Activated naive CD4-positive, alpha-beta T cell (primary cell): ENCODE measurements at places on chromosomes 2 and 18.

DNA sequence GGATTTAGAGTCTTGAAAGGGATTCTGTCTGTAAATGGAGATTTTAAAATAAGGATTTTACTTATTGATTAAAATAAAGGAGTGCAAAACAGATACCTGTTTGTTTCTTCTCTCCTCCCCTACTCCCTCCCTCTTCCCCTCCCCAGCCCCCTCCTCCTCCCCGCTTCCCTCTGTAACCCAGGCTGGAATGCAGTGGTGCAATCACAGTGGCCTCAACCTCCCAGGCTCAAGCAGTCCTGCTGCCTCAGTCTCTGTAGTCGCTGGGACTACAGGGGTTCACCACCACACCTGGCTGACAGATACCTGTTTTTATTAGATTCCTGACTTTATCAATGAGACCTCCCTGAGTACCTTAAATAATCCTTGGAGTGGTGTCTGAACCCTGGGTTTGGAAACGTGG is 57.1 kb downstream of the OXER1 start:
- DNase-seq = no peak

DNA sequence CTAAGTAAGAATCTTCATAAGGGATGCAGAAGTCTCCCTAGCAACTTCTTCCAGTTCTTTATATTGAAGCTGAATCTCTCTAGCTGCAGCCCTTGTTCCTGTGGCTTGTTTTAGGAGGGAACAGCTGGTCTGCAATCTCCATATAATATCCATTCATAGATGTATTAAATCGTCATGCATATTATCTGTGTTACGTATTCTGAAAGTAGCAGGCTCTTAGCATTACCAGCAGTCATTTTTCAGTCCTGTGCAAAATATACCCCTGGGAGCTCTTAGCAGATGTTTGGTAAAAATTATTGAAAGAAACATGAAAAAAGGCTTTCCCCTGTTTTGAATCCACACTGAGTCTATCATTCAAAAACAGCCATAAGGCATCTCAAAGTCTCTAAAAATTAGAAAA is 385.3 kb downstream of the IRS1 start:
- DNase-seq = no peak

DNA sequence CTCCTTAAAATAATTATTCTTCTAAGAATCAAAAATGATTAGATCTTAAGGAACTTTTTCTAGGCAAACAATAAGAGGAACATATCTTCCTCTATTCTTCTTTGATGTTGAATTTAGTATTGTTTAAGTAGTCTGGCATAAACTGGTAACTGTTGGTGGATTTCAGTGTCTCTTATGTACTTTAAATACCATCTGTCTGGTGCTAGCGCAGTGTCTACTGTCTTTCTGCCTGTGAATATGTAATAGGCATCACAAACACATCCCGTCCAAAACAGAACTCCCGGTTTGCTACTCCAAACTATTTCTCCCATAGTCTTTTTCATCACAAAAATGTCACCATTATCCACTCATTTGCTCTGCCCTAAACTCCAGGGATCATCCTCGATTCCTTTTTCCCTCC is 281.7 kb downstream of the PHLPP1 start:
- DNase-seq = no peak

- DNase-seq = no peak
Observed at GRCh38 chr2:74227646-74228045, 29.2 kb downstream of the MTHFD2 start.

- DNase-seq = no peak
Observed at GRCh38 chr2:240182001-240182400, 41.5 kb upstream of the OTOS start.

DNA sequence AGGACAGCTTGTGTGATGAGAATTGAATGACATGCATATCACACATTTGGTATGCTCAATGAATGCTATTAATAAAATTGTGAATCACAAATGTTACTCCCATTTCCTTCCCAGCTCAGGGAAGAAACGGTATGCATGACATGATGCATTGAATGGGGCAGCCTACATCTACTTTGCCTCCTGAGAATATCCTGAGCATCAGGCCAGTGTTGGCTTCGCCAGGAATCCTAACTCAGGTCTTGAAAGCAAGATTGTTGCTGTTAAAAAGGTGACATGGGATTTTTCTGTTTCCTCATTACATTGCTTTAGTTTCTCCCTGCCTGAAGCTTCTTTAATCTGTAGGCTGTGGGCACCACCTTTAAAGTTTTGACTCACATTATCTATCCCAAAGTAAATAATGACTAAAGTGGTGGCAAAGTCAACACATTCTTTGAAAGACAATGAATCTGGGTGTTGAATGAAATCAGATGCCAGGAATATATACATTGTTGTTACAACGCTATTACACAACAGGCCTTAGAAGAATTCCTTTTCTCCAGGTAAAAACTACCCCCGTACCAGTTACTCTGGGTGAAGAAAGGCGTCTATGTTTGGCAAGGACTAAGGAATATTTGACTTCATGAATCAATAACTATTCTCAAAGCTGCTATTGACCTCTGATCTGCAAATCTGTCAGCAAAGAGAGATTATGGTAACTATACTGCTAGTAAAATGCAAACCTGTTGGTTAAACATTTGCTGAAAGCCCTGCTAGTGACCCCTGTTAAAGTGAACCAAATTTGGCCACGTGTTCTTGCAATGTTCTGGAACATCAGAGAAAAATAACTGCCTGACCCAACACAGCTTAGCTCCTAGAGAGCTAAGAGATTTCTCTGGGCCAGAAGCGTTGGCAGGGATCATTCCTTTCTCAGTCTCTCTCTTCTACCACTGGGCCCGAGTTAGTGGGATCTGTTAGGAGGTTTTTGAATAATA is 30.5 kb upstream of the NEDD4L start:
- DNase-seq = no peak

- DNase-seq = no peak
Observed at GRCh38 chr2:229718057-229718456, 3.7 kb upstream of the DNER start.

GRCh38 chr2:190668892-190669291 is 20.0 kb downstream of the NAB1 start:
- DNase-seq = no peak

- no peak for DNase-seq
Observed at GRCh38 chr18:21830532-21830931, 89.9 kb downstream of the MIB1 start.

DNA sequence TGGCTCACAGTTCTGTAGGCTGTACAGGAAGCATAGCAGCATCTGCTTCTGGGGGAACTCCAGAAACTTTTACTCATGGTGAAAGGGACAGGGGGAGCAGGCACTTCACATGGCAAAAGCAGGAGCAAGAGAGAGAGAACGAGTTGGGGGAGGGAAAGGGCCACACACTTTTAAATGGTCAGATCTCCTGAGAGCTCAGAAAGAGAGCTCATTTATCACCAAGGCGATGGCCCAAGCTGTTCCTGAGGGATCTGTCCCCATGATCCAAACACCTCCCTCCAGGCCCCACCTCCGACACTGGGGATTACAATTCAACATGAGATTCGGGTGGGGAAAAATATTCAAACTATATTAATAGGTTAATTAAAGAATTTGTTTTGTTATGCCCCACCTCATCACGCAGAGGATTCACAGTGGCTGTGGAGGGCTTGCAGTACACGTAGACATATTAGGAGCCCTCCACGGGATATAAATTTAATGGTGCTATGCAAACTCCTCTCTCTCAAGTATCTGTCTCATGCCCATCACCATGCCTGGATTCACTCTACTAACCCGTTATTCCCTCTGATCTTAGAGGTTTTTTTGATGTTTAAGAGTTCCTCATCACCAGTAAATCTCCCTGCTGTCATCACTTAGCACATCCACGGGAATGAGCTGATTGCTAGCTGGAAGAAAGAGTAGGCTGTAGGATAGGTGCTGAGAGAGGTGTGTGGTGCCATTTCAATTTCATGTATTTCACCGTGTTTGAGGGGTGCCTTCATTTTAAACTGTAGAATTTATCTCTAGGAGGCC is 84.5 kb upstream of the ARHGAP28 start:
- DNase-seq = no peak

- peak; percentile 2 for DNase-seq
Observed at GRCh38 chr2:29114586-29114945, 649 bp upstream of the CLIP4 start.

- DNase-seq = no peak
Observed at GRCh38 chr2:47695800-47696477, 87.0 kb upstream of the MSH6 start.

- DNase-seq = no peak
Observed at GRCh38 chr2:119250718-119251290, 27.2 kb downstream of the STEAP3 start.

DNA sequence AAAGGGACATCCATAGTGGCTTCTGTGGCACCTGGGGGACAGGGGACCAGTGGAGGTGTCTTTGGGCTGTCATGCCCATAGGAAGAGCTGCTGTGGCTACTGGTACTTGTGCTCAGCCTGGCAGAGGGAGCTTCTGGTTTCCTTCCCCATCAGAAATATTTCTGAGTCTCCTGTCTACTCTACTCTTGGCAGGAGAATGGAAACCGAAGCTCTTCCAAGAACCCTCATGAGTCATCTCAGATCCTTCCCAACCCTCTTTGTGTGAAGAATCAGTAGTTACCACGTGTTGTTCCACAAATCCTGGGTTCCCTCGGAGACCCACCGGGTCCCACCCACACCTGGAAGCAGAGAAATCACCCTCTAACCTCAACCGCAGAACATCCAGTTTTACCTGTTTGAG is 234.9 kb downstream of the FHOD3 start:
- no peak for DNase-seq

- DNase-seq = no peak
Observed at GRCh38 chr2:65754219-65754618, 321.8 kb upstream of the SPRED2 start.

GRCh38 chr2:235537587-235537986 is 43.7 kb downstream of the AGAP1 start:
- DNase-seq = no peak

GRCh38 chr2:393711-394696 is 106.1 kb upstream of the ALKAL2 start:
- no peak for DNase-seq

DNA sequence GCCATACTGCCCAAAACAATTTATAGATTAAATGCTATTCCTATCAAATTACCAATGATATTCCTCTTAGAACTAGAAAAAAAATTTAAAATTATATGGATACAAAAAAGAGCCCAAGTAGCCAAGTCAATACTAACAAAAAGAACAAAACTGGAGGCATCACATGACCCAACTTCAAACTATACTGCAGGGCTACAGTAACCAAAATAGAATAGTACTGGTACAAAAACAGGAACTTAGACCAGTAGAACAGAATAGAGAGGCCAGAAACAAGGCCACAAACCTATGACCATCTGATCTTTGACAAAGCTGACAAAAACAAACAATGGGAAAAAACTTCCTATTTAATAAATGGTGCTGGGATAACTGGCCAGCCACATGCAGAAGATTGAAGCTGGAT is 86.1 kb upstream of the KYNU start:
- no peak for DNase-seq

GRCh38 chr2:68806511-68807109 is 64.6 kb downstream of the BMP10 start:
- DNase-seq = no peak

DNA sequence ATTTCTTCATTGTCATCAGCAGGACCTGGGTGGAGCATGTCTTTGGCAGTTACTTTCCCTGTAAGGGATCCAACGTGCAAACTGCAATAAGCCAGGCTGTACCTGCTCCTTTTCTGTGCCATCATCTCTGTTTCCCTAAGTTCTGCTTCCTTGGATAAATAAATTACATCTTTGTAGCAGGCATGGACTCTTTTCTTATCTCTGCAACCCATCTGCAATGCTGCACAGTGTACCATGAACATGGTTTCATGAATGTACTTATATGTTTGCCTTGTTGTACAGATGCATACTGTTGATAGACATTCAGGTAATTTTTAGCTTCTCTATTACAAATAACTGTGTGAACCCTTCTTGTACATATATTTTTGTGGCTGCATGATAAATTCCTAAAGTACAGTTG is 616.7 kb upstream of the PIK3C3 start:
- no peak for DNase-seq

DNA sequence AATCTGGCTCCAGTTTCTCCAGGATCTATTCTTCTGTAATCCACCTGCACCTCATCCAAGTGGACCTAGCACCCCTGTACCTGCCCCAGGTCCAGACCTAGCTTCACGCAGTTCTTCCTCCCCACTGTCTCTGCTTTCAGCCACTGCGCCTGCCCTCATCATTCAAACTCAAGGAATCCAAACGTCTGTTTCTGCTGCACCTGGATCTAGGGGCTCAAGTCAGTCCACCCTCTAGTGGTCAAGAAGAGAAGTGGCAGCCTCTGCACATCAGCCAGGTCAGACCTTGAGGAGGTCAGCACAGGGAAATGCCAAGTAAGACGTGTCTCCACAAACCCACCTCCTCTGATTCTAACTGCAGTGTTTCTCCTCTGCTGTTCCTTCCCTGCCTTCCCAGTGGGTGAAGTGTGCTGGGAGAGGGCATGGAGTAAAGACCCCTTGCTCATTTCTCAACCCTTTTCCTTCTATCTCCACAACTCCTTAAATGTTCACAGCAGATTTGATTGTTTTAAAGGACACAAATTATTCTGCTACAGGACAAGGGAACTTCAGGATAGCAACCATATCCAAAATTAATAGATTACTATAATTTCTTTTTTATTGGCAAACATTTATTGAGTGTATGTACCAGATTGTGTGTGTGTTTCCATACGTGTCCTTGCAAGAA is 8.6 kb upstream of the RNF152 start:
- DNase-seq = no peak

GRCh38 chr2:161243312-161243711 is 64.9 kb upstream of the PSMD14 start:
- DNase-seq = no peak

DNA sequence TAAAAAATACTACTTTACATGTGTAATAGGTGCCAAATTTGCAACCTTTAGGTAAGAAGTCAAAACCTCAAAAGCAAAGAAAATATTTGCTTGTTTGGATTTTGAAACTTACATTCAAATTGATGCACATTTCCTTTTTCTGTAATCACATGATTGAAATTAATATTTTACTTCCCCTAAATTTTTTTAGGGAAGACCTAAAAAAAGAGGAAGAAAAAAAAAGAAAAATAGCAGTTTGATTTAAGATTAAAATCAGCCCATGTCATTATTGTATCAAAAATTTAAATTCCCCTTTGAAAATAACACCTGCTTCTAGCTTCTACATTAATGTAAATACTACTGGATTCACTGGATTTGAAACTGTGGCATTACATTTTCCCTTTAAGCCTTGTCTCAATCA is 68.2 kb upstream of the STON1 start:
- DNase-seq = no peak

DNA sequence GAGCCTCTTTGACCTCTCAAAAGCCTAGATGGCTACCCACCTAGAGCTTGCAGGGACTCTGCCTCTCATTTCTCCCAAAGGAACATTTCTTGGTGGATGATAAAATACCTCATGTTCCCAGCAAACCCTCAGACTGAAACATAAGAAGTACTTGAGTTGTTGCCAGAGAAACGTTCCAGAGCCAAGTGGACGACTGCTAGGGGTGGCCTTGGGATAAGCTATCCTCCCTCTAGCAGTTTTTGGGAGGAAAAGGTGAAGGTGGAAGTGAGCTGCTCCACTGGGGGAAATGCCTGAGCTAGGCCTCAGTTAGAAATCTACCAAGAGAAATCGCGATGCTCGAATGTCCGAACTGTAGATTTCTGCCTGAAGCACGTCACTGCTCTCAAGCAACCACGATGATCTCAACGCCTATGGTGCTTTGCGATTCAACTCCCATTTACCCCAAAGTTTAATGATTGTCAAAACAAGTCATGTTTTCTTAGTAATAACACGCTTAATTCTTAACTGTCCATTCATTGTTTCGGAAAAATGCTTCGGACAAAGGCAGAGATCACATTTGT is 91.5 kb downstream of the CCBE1 start:
- DNase-seq = no peak

- DNase-seq = no peak
Observed at GRCh38 chr18:48565105-48565504, 26.3 kb downstream of the CTIF start.
